ENCODE measurements at places on chromosomes 12 and 14.
A peak's percentile ranks its signal among the peaks of the same experiment; 100 is the strongest.

DNA sequence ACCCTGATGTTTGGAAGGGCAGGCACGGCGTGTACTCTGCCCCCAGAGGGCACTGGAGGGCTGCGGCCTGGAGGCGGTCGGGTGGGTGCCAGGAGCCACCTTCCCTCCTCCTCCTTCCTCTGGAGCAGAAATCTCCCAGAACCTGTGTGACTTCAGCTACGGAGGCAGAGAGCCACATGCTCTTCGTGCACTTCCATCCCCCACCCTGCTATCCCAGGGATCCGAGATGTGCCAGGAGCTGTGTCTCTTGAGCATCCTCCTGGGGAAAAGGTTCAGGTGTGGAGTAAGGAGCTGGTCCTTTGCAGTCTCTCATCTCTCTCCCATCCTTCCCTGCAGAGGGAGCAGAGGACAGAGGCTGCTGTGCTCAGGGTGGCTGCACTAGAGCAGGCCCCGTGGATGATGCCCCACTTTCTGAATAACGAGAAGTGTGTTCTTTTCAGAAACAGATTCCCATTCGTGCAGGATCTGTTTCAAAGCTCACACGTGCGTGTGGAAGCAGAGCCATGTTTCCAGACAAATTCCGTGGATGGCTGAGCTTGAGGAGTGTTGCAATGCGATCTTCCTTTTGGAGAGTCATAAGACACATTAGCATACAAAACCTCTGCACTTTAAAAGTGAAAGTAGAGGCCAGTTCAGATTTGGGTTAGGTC lies 162.9 kb downstream of the ADGRD1 start:
- no peak for DNase-seq

GRCh38 chr12:128949086-128949485 lies 95.8 kb downstream of the GLT1D1 start:
- no peak for DNase-seq

- no peak for DNase-seq
Observed at GRCh38 chr14:41824441-41824840, 217.8 kb downstream of the LRFN5 start.

DNA sequence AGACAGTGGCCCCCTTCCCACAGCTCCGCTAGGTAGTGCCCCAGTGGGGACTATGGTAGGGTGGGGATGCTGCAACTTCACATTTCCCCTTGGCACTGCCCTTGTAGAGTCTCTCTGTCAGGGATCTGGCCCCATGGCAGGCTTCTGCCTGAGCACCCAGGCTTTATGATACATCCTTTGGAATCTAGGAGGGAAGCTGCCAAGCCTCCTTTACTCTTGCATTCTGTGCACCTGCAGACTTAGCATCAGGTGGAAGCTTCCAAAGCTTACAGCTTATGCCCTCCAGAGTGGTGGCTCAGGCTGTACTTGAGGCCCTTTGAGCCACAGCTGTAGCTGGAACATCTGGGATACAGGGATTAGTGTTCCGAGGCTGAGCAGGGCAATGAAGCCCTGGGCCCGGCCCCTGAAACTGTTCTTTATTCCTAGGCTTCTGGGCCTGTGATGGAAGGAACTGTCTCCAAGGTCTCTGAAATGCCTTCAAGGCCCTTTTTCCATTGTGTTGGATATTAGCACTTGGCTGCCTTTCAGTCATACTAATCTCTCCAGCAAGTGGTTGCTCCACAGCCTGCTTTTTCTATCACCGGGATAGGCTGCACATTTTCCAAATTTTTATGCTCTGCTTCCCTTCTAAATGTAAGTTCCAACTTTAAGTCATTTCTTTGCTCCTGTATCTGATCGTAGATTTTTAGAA lies 22.2 kb upstream of the OR6J1 start:
- no peak for DNase-seq

DNA sequence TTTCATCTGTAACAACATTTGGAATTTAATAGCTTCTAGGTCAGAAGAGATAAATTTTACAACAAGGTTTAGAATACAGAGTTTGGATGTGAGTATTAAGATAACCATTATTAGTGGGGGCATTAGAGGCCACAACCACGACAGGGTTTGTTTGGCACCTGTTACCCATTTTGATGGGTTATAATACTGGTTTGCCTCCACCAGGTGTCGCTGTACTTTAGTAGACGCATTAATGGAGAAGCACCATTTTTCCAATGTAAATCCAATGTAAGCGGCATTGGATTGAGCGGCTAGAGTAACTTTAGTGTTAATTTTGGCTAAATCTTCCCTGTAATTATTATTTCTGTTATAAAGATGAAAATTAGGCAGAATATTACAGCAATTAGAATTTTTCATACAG lies 136.2 kb downstream of the SLCO1B3 start:
- peak; percentile 17 for DNase-seq

DNA sequence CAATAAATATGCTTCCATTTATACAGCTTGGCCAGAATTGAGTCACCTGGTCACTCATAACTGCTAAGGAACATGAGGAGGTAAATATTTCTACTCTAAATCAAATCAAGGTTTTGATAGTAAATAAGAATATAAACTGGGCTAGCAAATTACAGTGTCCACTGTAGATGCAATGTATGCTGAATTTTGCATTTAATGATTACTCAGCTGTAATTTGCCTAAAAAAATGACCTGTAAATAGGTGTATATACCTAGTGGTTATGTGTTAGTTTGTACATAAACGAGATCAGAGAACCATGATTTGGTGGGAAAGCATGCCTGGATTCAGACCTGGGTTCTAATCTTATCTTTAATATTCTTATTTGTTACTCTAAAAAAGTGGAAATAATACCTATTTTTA lies 76.6 kb upstream of the CNTN1 start:
- no peak for DNase-seq

DNA sequence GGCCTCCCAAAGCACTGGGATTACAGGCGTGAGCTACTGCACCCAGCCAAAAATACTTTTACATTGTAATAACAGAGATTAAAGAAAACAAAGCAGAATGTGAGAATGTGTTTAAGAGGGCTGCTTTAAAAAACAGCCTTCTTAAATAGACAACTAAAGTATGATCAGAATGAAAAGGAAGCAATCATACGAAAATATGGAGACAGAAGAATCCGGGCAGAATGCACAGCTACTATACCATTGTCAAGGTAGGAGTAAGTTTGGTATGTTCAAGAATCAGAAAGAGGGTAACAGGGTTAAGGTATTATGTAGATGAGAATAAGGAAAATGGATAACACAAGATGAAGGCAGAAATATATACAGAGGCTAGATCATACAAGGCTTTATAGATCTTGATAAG lies 8.5 kb downstream of the SEC23A start:
- DNase-seq, result no peak

- no peak for DNase-seq
Observed at GRCh38 chr12:7021956-7022355, 3.7 kb upstream of the LPCAT3 start.

DNA sequence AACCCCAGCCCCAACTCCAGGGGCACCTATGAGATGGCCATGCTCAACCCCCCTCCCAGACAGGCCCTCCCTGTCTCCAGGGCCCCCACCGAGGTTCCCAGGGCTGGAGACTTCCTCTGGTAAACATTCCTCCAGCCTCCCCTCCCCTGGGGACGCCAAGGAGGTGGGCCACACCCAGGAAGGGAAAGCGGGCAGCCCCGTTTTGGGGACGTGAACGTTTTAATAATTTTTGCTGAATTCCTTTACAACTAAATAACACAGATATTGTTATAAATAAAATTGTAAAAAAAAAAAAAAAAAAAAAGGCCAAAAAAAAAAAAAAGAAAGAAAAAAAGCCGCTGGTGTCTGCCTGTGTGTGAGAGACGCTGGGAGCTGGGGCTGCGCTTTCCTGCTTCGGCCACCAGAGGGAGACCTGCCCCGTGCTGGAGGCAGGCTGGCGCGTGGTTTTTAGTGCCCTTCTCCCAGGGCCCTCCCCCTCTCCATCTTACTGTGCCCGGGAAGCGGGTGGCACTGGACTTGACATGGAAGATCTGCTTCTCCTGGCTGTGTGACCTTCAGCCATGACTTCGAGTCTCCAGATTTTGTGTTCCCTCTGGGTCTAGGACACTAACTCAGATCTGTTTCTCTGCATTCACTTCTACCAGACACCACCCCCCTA lies 3.4 kb upstream of the NXPH4 start:
- peak; percentile 88 for DNase-seq

GRCh38 chr12:121522971-121523370 lies 57.9 kb downstream of the KDM2B start:
- no peak for DNase-seq

DNA sequence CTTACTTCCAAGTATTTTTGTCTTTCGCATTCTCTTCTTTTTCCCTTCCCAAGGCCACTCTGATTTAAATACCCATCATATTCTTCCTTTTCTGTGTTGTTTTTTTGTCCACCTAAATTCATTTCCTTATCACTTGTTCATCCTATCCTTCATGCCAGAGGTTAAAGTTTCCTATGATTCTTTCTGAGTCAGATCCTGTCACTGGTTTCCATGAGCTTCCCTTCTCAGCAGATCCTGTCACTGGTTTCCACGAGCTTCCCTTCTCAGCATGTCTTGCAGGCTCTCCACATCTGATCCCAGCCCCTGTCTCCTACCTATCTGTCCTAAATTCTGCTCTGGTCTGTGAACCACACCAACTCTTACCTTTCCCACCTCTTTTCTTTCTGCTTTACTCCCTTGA lies 311.8 kb upstream of the RGS6 start:
- DNase-seq, result no peak

- DNase-seq, result no peak
Observed at GRCh38 chr14:52336241-52336640, 22.1 kb downstream of the PTGER2 start.

DNA sequence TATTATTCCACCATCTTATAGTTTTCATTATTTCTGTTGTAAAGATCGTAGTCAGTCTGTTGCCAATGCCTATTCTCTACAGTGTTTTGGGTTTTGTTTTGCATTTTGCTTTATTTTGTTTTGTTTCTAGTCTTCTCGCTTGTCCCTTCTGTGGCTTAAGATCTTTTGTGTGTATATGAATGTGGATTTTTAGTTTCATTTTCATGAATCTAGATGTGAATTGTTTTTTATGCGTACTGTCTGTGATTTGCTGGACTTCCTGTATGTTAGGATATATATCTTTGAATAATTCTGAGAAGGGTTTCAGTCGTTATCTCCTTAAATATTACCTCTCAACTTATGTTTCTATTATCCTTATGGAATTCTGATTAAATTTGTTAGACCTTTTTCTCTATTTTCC lies 13.4 kb downstream of the C12orf42 start:
- DNase-seq, result no peak

DNA sequence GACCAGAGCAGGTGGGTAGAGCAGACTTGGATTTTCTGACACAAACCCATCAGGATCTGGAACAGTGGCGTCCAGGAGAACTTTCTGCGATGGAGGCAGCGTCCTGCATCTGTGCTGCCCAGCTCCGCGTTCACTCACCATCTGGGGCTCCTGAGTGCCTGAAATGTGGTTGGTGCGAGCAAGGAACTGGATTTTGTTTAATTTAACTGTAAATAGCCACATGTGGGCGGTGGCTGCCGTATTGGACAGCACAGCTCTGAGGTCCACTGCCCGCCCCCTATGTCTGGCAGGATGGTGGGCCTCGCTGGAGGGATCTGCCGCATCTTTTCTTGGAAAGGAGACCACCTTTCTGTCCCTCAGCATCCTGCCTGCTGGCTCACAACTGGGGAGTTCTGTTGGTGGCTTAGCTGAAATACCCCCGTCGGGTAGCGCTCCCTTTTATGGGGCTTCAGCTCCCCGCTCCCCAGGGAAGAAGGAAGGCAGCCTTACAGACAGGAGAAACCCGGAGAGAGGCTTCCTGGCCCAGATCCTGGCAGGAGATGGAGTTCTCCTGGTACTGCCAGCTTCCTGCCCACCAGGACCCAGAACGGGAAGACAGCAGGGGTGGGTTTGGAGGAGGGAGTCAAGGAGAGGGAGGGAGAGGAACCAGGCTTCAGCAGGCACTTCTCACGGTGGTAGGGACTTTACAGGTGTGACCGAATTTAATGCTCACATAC lies 184.9 kb upstream of the PRMT8 start:
- DNase-seq, result no peak

DNA sequence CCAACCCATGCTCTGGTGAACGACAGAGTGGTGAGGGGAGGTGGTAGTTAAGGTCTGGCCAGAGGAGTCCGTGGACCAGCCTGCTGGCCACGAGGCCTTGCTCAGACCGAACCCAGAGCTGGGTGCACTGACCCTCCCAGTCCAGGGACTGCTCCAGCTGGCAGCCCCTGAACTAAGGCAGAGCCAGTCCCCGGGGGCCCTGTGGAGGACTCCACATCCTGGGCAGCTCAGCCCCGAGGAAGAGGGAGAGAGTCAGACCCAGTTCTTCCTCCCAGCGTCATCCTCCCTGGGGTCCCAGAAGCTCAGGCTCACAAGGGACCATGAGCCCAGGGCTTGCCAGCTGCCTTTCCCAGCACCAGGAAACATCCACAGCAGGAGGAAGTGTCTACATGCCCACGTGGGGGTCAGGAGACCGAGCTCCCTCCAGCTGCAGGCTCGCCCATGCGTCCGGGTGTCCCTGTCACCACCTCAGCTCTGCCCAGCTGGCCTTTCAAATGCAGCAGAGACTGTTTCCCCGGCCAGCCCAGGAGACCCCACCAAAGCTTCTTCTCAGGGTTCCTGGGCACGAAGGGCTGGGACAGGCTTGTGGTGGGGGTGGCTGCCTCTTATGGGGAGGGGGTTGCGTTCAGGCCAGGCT lies 194.4 kb downstream of the KIF26A start:
- DNase-seq, result no peak

DNA sequence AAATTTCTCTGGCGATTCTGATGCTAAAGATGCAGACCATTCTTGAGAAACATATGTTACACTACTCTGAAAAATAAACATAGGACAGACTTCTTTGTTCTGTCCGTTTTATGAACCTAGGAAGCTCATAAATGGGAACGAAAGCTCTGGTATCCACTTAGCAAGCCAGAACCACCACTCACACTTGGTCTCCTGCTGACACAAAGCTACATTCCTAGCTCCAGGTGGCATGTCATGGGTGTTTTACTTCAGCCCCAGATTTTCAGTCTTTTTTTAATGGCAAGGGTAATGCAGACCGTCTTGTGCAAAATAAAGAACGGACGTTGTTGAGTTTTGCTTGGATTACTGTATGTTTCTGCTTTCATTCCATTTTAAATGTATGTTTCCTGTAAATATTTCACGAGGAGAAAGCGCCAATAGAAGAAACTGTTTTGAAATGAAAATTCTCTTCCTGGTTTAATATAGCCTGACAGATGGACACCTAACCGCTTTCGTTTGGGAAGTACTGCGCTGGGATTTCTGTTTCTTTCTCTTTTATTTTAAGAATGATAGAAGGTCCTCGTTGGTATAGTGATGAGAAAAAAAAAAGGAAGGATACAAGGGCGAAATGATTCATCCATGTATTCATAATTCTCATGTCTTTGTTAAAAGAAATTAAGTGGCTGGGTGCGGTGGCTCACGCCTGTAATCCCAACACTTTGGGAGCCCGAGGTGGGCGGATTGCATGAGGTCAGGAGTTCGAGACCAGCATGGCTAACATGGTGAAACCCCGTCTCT lies 871 bp upstream of the COQ5 start:
- peak; percentile 15 for DNase-seq

- DNase-seq, result peak; percentile 74
Observed at GRCh38 chr12:112906712-112907414, at the start of gene OAS1. OAS1 (plus strand) TSS chr12:112906962; CDS start chr12:112907040, 78 bp downstream.

Data from DND-41 (cell line).